ENCODE measurements at places on chromosomes 3 and 15.

DNA sequence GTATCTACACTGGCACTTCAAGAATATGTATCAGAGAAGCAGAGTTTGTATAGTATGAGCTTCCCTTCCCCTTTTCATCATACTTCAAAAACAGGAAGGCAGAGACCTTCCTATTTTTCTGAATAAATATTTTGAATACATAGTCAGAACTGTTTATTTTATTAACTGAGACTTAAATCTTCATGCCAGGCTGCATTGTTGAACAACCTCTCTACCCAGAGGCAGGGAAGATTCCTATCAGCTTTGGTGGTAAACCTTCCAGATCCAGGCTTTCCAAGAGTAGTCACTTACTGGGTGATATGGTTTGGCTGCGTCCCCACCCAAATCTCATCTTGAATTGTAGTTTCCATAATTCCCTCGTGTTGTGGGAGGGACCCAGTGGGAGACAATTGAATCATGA is 217.4 kb upstream of the ATP11B start:
- no peak for DNase-seq

DNA sequence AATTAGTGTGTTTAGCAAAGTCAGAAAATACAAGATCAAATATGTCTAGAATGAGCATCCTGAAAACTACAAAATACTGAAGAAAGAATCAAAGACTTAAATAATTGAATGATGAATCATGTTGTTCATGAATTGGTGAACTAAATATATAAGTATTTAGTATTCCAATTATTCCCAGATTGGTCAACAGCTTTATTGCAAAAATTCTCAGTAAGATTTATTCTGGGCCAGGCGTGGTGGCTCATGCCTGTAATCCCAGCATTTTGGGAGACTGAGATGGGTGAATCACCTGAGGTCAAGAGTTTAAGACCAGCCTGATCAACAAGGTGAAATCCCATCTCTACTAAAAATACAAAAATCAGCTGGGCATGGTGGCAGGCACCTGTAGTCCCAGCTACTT is 250.0 kb upstream of the NECTIN3 start:
- peak; percentile 14 for DNase-seq

- no peak for DNase-seq
Measured at GRCh38 chr3:37493485-37494080, 319.2 kb upstream of the LRRFIP2 start.

GRCh38 chr3:157311633-157312375 is 124.8 kb upstream of the PTX3 start:
- DNase-seq = peak; percentile 96

DNA sequence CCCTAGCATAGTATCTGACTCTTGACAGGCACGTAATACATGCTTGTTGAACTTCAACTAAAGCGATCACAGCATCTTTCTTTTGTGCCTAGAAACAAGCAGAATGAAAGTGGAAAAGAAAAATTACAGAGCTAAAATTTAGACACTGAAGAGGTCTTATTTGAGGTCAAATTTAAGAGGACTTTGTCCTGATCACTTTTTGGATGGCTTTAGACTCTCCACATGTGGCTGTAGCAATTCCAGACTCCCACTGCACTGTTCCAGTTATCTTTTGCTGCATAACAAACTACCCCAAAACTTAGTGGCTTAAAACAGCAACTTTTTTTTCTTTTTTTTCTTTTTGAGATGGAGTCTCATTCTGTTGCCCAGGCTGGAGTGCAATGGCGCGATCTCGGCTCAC is 23.5 kb downstream of the DPH3 start:
- no peak for DNase-seq

- DNase-seq = no peak
Measured at GRCh38 chr3:114586119-114586518, 292.3 kb downstream of the TIGIT start.

DNA sequence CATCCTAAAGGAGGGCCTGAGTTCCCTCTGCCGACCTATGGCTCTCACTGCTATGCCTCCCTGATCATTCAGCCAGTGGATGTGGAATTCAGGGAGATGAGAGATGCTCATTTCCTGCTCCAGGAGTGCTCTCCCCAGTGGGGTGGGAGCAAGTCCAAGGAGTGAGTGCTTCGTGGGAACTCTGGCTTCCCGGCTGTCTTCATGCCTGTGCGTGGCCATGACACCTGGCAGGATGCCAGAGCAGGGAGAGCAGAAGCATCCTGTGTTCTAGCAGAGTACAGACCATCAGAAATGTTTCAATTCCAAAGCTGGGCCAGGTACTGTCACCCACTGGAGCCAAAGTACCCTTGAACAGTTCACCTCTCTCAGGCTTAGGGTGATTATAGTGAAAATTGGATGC is 45.1 kb downstream of the APH1B start:
- DNase-seq = peak; percentile 33

- peak; percentile 68 for DNase-seq
Measured at GRCh38 chr3:24963762-24964625, 464.1 kb upstream of the RARB start.

- no peak for DNase-seq
Measured at GRCh38 chr3:157166561-157166960, 6.6 kb upstream of the CCNL1 start.

- DNase-seq = no peak
Measured at GRCh38 chr3:122563717-122564025, 429 bp downstream of the PARP9 start.

DNA sequence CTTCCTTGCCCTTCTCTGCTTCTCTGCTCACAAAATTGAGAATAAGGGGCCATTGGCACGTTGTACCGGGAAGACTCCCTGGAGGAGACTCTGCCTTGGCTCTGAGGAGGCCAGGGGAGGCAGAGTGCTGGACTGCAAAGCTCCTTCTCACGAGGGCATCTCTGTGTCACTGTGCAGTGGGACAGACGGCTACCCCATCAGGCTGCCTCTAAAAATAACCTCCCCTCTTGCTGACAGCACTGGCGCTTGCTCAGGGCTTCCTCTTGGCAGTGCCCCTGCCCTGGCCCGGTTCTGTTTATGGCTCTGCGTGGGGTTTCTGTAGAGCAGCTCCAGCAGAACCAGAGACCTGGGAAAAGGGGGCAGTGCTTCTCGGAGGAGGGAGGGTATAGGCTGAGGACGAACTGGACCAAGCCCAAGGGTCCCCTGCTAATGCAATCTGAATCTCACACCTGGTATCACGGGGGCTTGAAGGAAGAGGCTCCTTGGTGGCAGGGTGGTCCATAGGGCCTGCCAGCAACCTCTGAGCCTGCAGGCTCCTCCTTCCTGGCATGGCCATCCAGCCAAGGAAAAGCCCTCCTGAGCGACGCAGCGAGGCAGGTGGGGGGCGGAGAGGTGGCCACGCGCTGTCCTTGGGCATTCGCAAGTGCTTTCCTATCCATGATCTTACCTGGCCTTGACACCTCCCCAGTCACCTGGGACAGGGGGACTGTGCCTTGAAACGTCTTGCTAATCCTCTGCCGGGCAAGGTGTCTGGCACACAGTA is 63.3 kb upstream of the TLE3 start:
- DNase-seq = no peak

DNA sequence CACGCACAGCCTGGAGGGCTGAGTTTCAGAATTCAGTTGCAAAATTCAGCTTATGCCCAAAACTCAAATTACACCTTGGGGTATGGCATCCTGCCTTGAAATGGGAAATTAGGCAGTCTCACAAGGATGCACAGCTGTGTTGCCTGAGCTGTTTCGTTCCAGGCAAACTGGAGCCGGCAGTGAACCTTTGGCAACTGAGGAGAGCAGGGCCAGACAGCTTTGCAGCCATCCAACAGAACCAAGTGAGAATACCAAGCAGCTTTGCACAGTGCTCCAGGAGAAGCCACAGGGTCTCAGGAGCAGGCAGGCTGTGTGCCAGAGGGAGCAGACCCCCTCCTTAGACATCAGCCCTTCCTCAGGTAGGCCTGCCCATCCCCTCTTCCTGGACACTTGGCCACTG is 32.5 kb upstream of the BFSP2 start:
- no peak for DNase-seq

- no peak for DNase-seq
Measured at GRCh38 chr3:186896875-186897274, 33.5 kb upstream of the ST6GAL1 start.

GRCh38 chr15:88048755-88049154 is 207.8 kb downstream of the NTRK3 start:
- no peak for DNase-seq

GRCh38 chr3:23438657-23439056 is 235.5 kb downstream of the UBE2E2 start:
- DNase-seq = no peak

GRCh38 chr15:83352119-83352518 is 67.7 kb upstream of the BNC1 start:
- DNase-seq = no peak

DNA sequence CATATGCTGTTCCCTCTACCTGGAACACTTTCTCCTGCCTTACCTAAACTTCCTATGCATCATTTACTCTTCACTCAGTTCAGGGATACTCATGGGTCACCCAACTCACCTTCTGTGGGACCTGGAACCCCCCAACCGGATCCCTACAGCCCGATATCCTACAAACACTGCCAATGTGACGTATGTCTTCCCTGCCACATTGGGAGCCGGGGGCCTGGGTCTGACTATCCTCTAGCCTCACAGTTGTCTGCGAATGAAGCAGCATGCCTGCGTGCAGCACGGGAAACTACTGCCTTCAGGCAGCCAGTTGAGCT is 405 bp downstream of the NPRL2 start:
- DNase-seq = no peak

DNA sequence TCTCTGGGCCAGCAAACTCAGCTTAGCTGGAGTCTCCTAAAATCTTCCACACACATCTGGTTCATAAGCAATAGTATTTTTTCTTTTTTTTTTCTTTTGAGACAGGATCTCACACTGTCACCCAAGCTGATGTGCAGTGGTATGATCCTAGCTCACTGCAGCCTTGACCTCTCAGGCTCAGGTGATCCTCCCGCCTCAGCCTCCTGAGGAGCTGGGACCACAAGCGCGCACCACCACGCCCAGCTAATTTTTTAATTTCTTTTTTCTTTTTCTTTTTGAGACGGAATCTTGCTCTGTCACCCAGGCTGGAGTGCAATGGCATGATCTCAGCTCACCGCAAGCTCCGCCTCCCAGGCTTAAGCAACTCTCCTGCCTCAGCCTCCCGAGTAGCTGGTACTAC is 34.3 kb downstream of the RNU5B-1 start:
- no peak for DNase-seq

DNA sequence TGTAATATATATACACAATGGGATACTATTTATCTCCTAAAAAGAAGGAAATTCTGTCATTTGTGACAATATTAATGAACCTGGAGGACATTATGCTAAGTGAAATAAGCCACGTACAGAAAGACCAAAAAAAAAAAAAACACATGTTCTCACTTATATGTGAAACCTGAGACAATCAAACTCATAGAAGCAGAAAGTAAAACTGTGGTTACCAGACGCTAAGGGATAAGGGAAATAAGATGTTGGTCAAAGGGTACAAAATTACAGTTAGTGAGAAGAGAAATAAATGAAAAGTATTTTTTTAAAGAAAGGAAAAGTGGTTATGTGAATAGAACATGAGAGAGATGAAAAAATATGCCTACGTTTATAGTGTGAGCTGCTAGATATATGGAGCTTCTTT is 101.1 kb downstream of the CPNE4 start:
- DNase-seq = no peak

DNA sequence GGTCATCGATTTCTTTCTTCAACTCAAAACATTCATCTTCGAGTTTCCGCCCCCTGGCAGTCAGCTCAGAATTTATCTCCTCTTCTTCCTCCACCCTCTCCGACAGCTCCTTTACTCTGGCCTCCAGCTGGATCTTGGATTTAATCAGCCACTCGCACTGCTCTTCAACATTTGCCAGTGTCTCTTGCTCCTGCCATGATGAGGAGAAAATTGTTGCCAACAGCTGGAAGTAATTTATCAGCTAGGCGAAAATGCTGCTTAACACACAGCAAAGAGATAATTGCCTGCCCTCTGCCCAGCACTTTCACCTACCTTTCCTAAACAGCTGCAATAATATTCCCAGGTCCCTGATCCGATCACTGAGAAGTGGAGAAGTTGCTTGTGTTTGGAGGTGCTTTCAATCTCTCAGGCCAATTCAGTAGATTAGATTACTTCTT is 69.3 kb downstream of the MYH15 start:
- DNase-seq = peak; percentile 6

DNA sequence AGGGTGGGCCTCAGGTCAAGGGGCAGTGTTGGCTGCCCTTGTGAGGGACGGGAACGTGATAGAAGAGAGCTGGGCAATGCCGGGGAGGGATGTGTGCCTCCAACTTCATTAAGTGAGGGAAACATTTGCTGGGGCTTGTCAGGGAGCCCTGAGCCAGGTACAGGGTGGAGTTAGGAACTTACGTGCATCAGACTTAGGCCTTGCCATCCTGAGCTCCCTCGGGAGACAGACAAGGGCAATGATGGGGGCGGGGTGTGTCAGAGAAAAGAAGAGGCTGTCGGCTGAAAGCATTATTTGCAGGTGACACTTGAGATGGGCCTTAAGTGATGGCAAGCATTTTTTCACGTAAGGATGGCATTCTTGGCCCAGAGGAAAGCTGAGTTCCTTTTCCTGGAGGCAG is 1.6 kb downstream of the FAM131A start:
- no peak for DNase-seq

GRCh38 chr3:194072691-194073279 is 63.2 kb upstream of the HES1 start:
- DNase-seq = no peak

DNA sequence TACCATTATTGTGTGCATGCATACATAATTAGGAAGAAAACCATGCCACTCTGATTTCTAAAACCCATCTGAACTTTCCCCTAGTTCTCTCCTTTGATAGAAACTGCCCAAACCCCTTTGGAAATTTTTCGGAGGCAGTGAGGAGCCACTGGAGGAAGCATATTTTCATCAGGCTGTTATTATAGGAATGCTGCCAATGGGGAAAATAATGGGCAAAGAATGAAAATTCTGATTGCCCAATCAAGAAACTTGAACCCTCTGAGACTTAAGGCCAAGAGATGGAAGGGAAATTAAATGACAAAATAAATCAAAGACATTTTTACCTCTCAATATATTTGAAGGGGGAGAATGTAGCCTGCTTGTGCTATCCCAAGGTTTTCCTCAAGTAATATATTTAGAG is 376.0 kb upstream of the PDZRN3 start:
- DNase-seq = no peak

GRCh38 chr3:124974691-124975090 is 40.1 kb upstream of the MUC13 start:
- no peak for DNase-seq

- no peak for DNase-seq
Measured at GRCh38 chr3:19293295-19293694, 145.0 kb downstream of the KCNH8 start.

- DNase-seq = no peak
Measured at GRCh38 chr3:77041811-77042210, 1.9 kb downstream of the ROBO2 start.

GRCh38 chr3:143218166-143218835 is 98.7 kb downstream of the CHST2 start:
- no peak for DNase-seq

GRCh38 chr3:44890852-44891251 is 16.4 kb downstream of the TGM4 start:
- no peak for DNase-seq
